Amygdala (tissue), 56 donors: ENCODE measurements at places on chromosomes 12 and 14.

- no peak for DNase-seq
These were observed 25.3 kb downstream of the GNS start for GRCh38 chr12:64733857-64734256.

DNA sequence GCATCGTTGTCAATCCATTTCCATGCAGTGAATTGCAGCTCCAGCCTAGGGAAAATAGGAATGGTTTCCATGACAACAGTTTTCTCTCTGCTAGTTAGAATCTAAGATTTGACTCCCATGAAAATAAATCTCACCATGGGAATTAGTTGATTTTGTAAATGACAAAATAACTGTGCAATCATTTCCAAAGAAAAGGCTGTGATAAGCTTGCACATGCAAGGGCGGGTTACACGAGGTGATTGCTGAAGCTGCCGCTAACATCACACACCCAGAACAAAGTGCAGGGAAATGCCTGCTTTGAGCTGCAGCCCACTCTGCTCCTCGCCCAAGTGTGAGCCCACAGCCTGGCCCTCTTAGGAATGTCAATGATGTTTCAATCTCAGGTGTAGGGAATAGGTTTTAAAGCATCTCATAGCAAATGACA lies 53.8 kb downstream of the TRIM9 start:
- DNase-seq, result no peak

DNA sequence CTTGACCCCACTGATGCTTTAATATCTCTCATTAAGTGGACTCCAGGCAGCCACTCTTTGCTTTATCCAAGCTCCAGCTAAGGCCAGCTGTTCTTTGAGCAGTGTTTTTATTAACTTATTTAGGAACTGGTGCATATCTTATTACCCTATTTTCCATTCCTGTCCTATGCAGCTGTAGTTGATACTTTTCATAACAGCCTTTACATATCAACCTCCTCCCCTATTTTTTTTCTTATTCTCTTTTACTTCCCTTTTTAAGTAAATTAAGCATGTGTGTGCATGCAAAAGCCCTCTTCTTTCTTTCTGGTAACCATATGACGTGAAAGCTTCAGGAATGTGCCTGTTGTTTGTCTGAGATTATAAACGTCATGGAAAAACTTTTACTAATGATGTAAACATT lies 121.2 kb downstream of the PTPRQ start:
- DNase-seq, result no peak

DNA sequence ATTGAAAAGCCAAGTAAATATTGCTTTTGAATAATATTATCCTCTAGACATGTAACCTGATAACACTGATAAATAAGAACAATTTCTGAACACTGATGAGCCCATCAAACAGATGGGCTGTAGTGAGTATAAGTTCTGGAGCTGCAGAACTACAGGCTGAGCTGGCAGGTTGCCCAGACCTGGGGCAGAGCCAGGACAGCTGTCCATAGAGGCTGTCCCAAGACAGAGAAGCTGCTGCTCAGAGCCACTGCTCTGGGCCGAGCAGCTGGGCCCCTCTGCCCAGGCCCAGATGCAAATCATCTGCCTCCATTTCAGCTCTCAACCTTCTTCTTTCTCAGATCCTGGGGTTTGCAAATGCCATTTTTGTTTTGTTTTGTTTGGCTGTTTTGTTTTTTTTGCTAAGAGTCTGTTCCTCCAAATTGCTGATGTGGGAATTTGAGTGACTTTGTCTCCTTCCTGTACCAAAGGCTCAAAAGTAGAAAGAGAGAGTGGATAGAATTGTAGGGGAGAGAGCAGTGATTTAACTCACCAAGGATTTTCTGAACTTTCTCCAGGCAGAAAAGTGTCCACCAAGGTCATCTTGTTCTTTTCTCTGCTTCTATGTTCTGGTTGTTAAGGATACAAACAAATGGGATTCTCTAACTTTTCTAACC lies 4.0 kb upstream of the TESPA1 start:
- DNase-seq, result no peak

DNA sequence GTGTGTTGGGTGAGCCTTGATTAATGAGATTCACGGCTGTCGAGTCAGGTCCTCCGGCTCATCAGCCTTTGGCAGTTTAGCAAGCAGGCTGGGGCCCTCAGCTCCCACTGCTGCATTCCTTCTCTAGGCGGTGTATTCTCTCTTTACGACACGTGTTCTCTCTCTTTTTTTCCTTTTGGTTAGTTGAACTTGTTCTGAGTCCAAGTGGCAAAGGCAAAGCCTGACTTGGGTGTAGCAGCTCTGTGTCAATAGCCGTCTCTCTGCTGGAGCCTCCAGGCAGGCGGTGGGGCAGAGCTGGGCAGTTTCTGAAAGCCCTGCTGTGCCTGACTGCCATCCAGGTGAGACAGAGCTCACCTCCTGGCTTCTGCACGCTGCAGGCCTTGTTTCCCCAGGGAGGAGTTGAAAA lies 46.6 kb downstream of the SUSD6 start:
- no peak for DNase-seq

- no peak for DNase-seq
These were observed 80.6 kb downstream of the TSPAN9 start for GRCh38 chr12:3157581-3158323.

- DNase-seq, result no peak
These were observed 6.8 kb upstream of the PAX9 start for GRCh38 chr14:36654794-36655381.

DNA sequence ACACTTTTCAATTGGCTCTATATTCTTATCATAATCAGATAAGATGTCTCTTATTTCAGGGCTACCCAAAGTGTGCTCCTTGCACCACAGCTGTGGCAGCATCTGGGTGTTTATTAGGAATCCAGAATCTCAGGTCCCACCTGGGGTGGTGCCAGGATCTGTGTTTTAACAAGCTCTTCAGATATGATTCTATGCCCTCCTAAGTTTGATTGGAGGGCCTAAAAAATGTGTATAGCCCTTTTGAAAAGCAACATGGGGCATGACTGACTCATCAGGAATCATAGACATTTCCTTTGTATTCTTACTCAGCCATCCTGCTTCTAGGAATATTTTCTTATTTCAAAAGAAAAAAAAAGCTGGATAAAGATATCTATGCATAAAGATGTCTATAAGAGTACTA lies 103.1 kb downstream of the HELB start:
- no peak for DNase-seq

DNA sequence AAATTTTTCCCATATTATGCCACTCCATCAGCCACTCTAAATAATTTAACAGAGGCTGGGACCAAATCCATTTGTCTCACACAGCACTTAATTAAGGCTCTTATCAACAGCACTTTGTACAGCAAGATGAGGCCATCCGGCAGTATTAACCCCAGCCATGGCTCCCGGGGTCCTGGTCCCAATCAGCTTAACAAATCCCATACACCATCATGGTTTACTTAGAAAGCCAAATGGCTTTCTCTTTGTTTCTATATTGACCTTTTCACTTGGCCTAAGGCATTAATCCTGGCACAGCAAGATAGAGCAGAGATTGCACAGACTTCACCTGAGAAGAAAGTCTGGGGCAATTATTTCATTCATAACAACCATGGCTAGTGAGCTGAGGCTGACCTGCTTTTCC lies 38.6 kb downstream of the SPTSSA start:
- no peak for DNase-seq

- no peak for DNase-seq
These were observed 524 bp downstream of the KMT5A start for GRCh38 chr12:123384318-123384993.

DNA sequence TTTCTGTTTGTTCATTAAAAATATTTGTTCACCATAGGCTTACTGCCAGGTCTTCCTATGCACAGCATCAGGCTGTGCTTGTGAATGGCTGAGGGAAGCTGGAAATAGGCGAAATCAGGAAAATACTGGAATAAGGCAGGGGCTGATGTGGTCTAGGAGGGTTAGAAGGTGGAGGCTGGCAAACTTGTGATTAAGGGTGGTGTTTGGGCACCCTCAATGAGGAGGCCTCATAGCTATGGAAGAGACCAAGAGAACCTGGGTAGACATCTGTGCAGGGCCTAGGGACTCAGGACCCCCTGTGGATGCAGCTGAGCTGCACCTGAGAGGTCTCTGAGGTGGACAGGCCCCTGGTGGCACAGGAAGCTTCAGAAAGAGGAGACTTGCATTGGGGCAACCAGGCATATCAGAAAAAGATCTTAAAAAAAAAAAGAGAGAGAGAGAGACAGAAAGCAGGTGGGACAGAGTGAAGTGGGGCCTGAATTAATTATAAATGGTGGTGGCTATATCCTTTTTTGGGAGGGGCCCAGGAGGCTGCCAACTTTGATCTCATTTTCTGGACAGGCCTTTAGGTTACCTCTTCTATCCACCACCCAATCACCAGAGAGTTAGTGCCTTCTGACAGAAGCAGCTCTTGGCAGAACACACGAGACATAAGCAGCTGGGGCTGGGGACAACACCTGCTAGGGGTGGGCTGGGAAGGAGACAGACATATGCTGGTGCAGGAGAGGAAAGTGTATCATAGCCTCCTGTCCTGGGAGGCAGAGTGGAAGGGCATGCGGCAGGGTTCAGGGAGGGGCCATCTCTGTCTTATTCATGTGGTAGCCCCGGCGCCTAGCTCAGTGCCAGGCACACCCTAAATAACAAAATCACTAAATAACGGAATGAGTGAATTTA lies 46.7 kb upstream of the ATP23 start:
- DNase-seq, result no peak

- no peak for DNase-seq
These were observed 11.7 kb upstream of the RIPK3 start for GRCh38 chr14:24351517-24351916.

DNA sequence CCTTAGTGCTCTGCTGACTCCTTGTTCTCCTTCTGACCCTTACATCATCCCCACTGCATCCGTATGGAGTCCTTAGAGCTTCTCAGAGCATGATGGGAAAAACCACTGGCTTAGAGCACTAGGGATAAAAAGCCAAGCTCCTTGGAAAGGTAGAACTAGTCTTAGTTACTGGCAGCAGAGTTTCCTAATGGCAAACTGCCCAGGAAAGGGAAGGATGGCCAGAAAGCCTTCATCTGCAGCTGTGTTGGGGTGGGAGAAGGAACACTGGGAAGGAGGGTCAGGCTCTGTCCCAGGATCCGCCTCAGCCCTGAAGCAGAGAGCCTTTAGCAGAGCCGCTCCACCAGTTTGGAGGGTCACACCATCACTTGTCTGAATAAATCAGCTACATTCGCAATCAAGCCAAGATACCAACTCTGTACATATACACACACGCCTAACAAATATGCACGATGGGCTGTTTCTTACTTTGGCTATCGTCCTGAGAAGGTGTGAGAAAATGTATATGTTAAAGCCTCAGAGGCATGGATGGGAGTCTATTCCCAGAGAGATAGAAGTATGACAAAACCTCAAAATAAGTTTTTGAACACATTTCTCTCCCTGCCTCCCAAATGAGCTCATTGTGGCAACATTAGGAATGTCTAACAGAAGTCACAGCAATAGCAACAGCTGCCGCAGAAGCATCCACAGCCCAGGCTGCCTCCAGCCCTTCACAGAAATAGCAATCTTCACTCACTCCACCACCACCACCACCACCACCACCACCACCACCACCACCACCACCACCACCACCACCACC lies 18.6 kb upstream of the GALNT8 start:
- DNase-seq, result no peak

GRCh38 chr14:36579001-36579555 lies 3.3 kb downstream of the NKX2-8 start:
- no peak for DNase-seq

GRCh38 chr12:47110718-47111391 lies 31.1 kb upstream of the AMIGO2 start:
- DNase-seq, result no peak

- DNase-seq, result no peak
These were observed 218.6 kb upstream of the ATP2B1 start for GRCh38 chr12:89927226-89927698.

- DNase-seq, result no peak
These were observed 331.6 kb upstream of the STXBP6 start for GRCh38 chr14:25381498-25381897.

GRCh38 chr14:93811020-93811419 lies 22.7 kb upstream of the PRIMA1 start:
- DNase-seq, result no peak
